ENCODE measurements at places on chromosomes 1 and 21.

DNA sequence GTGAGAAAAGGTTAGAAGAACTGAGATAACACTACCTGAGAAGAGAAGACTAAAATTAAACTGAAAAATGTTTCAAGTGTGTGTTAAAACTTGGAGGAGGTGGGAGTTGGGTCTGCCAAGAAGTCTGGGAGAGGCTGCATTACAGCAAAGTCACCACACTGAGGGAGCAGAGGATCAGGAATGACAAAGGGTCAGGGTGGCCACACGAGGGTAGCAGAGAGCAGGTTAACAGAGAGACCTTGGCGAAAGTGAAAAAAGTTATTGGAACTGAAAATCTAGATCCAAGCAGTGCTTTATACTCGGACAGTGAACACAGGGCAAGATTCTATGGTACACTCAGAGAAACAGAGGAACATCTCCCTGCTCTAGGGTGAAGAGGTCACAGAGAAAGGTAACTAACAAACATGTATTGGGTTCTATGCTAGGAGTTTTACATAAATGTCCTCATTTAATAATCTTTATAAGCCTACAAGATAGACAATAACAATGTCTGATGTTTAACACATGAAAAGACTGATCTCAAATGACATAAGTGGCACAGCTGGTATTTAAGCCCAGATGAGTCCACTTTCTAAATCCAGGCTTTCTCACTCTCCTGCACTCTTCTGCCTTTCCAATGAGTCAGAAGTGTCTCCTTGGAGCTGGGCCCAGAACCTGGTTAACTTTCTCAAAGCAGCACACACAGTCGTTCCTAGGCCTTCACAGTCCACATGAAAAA, 10.3 kb upstream of the CADM3 start:
- DNase-seq = peak; percentile 85

DNA sequence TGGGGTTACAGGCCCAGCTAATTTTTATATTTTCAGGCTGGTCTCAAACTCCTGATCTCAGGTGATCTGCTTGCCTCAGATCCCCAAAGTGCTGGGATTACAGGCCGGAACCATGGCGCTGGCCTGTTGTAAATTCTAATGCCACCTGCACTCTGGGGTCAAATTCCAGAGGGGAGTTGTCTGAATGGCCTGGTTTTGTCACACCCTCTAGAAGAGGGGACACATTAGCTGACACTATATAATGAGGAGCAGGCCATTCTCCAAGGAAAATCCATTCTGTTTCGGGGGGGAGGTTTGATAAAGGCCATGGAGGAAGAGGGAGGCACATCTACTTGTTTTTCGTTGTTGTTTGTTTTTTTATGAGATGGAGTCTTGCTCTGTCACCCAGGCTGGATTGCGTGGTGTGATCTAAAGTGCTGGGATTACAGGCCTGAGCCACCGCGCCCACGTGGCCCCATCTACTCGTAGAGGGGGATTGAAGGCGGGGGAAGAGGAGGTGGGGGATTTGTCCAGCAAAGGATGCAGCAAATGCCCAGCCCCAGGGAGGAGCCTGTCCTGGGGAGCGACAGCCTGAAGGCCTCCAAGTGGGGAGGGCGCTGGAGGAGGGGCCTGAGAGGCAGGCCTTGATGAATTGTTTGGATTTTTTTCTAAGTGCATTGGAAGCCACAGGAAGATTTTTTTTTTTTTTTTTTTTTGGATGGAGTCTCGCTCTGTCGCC, 78.4 kb upstream of the SLC45A1 start:
- no peak for DNase-seq

GRCh38 chr1:77031106-77031662, 163.9 kb downstream of the ST6GALNAC5 start:
- DNase-seq = no peak

- no peak for DNase-seq
Observed at GRCh38 chr1:240280560-240281322, 189.1 kb downstream of the FMN2 start.

- peak; percentile 27 for DNase-seq
Observed at GRCh38 chr1:224431726-224432125, 2.9 kb downstream of the WDR26 start.

GRCh38 chr1:243851765-243852164, 1.7 kb upstream of the AKT3 start:
- no peak for DNase-seq

DNA sequence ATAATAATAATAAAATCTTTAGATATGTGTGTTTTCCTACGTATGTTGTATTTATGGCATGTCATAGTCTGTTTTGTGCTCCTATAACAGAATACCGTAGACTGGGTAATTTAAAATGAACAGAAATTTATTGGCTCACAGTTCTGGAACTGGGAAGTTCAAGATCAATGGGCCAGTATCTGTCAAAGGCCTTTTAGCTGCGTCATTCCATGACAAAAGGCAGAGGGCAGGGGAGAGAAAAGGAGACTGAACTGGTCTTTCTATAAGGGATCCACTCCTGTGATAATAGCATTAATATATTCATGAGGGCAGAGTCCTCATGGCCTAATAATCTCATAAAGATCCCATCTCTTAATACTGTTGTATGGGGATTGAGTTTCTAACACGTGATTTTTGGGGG, 7.1 kb upstream of the SFT2D2 start:
- no peak for DNase-seq

DNA sequence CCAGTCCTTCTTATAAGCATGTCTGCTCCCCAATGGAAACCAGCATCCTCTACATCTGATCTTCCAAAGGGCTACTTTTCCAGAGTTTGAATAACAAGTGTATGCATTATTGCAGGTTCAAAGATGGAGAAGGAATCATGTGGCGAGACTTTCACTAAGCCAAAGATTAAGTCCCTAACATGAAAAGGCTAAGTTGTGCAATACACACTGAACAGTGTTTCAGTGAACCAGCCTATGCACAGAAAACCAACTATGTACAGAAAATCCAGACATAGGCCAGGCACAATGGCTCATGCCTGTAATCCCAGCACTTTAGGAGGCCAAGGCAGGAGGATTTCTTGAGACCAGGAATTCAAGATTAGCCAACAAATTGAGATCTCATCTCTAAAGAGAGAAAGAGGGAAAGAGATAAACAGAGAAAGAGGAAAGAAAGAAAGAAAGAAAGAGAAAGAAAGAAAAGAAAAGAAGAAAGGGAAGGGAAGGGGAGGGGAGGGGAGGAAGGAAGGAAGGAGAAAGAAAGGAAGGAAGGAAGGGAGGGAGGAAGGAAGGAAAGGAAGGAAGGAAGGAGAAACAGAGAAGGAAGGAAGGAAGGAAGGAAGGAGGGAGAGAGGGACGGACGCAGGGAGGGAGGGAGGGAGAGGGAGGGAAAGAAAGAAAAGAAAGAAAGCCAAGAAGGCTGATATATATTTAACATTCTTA, 181.7 kb downstream of the LTN1 start:
- DNase-seq = no peak
